ENCODE measurements at places on chromosomes 1 and 21. TPM values are rescaled to one million over a fixed set of nuclear protein-coding genes. Genes with fewer than 3 reads are reported as not detected.

DNA sequence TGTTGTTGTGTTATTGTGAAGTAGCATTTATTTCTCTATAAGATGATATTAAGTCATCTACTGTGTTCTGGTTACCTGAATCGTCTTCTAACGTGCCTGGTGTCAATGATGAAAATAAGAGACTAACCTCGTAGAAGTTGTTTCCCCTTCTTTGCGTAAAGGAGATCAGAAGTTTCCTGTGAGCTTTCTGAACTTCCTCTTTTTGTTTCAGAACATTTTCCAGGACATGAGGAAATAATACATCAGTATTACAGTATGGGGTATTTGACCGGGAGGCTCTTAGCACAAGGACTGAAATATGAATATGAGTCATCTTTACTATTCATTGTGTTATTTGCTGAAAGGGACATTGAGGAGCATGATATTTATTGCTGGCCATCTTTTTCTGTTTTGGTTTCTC, 1.3 kb downstream of the ST6GALNAC3 start:
- DNase-seq = no peak

DNA sequence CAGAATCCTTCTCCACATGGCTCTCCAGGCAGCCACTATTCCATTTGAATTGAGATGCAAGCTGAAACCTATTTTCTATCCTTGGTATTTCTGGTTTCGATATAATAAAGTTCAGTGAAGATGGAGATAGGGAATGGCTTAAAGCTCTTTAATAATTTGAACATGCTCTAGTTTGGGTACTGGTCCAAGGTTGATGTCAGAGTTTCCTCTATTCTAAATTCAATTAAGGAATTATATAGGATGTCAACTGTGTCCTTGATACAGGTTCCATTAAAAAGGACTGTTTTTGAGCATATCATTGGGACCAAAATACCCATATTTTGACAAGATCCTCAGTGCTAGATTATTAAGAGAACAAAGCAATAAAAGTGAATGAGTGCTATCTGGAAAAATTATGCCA, 245.3 kb downstream of the SPATA17 start:
- no peak for DNase-seq

- DNase-seq = no peak
Measured at GRCh38 chr1:32774464-32774808, 42.7 kb downstream of the YARS1 start.

- DNase-seq = no peak
Measured at GRCh38 chr1:84669831-84670230, 20.4 kb downstream of the SSX2IP start.

- no peak for DNase-seq
Measured at GRCh38 chr21:32929633-32930038, 96.1 kb upstream of the OLIG2 start.

DNA sequence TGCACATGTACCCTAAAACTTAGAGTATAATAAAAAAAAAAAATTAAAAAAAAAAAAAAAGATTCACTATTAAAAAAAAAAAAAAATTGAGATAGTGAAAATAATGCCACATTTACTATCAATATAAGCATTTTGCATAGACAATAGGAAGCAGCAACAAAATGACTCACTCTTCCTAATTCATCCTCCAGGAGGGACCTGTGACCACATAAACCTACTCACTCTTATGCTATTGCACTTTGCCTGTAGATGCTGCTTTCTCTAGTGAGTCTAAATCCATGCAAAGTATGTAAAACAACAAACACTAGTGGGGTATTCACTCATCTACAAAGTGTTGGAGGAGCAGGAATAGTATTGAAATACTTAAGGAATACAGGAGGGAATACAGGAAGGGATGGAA, 2.9 kb downstream of the OR10J5 start:
- DNase-seq = no peak

SMCP gene
- not detected for total RNA-seq

FCRL1 gene
- not detected for total RNA-seq

CHIA gene
- not detected for total RNA-seq

VANGL1 gene
- total RNA-seq = 6.6 TPM

Measured in heart left ventricle (tissue), 16 donors.